ENCODE measurements at places on chromosomes 1 and 21. TPM values are rescaled to one million over a fixed set of nuclear protein-coding genes. Genes with fewer than 3 reads are reported as not detected.
A peak's percentile ranks its signal among the peaks of the same experiment; 100 is the strongest.

Gene CRP
- total RNA-seq: not detected

DNA sequence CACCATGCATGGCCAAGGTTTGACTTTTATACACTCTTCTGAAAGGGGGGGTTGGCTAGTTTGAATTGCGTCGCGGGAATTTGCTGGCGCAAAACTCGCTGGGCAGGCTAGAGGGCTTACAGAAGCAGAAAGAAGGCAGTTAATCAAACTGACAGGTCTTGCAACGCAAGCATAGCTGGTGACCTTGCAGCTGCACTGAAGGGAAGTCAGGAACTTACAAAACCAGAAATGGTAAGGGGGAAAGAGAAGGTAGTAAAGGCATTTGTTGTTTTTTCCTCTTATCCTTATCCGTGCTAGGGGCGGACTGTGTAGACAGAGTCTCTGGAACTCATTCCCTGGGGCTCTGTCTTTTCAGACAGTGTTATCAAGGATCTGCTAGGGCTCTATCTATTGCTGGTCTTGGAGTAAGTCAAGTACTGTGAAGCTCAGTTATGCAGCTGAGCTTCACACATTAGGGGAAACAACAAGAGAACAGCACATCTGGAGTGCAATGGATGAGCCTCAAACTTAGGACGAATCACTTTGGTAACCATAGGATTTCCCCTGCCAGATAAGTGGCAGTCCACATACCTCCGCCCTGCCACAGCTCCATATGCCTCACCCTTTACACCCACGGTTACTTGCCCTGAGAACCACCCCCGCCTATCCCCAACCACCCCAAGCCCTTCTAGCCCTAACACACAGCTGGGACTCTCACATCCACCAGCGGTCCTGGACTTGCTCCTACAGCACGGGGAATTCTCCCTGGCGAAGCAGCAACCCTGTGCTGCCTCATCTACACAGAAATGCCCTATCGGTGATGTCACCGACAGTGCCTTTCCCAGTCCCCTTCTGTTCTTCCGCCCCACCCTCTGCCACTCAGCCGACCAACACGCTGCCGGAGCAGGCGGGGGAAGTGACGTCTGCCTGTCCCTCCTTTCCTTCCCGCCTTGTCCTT, 251.4 kb downstream of the FAM72C start:
- no peak overlapping the region for H3K4me3 ChIP-seq
- H3K36me3 ChIP-seq: no peaks in the 10 kb centered on the region
- no peaks in the 10 kb centered on the region for H3K27me3 ChIP-seq
- H3K4me1 ChIP-seq: no peaks in the 10 kb centered on the region
- DNase-seq: no peak
- no peak overlapping the region for H3K27ac ChIP-seq

- H3K4me1 ChIP-seq: peaks cover 67% of the 10 kb centered on the region
- no peaks in the 10 kb centered on the region for H3K27me3 ChIP-seq
- no peak for DNase-seq
Measured at GRCh38 chr1:43532716-43533115, 2.0 kb downstream of the PTPRF start.

DNA sequence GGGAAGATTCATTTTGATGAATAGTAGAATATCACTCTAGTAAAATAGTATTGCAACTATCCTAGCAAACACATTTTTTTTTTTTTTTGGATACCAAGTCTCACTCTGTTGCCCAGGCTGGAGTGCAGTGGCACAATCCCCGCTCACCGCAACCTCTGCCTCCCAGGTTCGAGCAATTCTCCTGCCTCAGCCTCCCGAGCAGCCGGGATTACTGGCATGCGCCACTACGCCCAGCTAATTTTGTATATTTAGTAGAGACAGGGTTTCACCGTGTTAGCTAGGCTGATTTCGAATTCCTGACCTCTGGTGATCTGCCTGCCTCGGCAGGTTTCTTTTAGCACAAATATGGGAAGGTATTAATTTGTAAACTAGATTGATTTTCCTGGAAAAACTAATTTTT, 33.8 kb downstream of the KCTD3 start:
- H3K27ac ChIP-seq: no peak overlapping the region
- peaks cover 14% of the 10 kb centered on the region for H3K36me3 ChIP-seq
- no peak for DNase-seq
- H3K4me1 ChIP-seq: peaks cover 12% of the 10 kb centered on the region

- H3K4me3 ChIP-seq: no peak overlapping the region
- H3K4me1 ChIP-seq: peaks cover 34% of the 10 kb centered on the region
- DNase-seq: no peak
Measured at GRCh38 chr1:152884966-152885624, 7.0 kb downstream of the SMCP start.

Gene CBR1
- total RNA-seq: 369 TPM

GRCh38 chr1:233662575-233663304, 48.8 kb downstream of the KCNK1 start:
- no peak overlapping the region for H3K27ac ChIP-seq
- no peaks in the 10 kb centered on the region for H3K27me3 ChIP-seq
- H3K4me3 ChIP-seq: no peak overlapping the region
- peaks cover under 1% of the 10 kb centered on the region for H3K4me1 ChIP-seq

Gene RGS8
- total RNA-seq: not detected

GRCh38 chr1:56099766-56100265, 479.5 kb downstream of the PLPP3 start:
- H3K27ac ChIP-seq: no peak overlapping the region
- H3K36me3 ChIP-seq: no peaks in the 10 kb centered on the region
- no peaks in the 10 kb centered on the region for H3K27me3 ChIP-seq

Gene NBPF9
- total RNA-seq: 17.2 TPM

DNA sequence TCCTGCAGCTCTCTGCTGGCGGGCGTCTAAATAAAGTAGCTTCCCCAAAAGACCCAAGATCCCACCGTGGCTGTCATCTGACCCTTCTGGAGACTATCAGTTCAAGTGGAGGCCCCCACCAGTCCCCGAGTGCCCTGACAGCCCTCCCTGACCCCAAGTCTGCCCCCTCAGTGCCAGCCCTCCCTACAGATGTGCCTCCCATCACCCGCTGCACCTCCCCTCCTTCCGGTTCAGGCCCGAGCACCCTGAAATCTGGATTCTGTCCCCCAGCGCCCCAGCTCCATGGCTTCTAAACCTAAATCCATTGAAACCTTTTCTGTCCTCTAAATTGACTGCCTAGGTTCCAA, 595 bp downstream of the IL10RB start:
- DNase-seq: no peak
- H3K4me1 ChIP-seq: peaks cover 26% of the 10 kb centered on the region
- peak overlapping the region; percentile 91 for H3K4me3 ChIP-seq
- H3K36me3 ChIP-seq: peaks cover 11% of the 10 kb centered on the region
- H3K27ac ChIP-seq: peak overlapping the region; percentile 87
- no peaks in the 10 kb centered on the region for H3K27me3 ChIP-seq
